ENCODE measurements at places on chromosomes 2 and 18.

DNA sequence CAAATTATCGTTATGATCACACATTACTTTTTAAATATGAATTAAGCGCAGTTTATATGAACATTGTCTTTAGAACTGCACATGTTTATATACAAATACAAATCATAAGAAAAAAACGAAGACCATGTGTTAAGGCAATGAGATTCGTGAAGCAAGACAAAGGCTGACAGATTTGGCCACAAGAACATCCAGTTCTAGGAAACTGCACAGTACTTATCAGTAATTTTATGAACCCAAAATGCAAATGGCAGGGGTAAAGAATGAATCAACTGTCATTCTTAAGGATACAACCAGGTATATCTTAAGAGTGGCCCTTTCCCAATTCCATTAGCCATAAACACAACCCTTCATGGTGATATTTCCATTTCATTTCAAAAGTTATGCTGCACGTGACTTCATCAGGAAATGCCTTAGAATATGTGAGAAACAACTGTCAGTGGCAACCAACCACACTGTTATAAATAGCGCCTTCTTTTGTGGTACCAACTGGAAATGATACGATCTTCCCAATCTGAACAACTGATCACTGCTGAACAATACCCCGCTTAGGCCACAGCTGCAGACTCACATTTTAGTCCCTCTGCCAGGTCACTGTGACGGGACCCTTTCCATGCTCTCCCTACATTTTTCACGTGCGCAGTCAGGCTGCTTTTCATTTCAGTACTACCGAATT lies 144.9 kb downstream of the L3MBTL4 start:
- no peak for DNase-seq

GRCh38 chr2:62920070-62920469 lies 130.6 kb upstream of the OTX1 start:
- DNase-seq = no peak

DNA sequence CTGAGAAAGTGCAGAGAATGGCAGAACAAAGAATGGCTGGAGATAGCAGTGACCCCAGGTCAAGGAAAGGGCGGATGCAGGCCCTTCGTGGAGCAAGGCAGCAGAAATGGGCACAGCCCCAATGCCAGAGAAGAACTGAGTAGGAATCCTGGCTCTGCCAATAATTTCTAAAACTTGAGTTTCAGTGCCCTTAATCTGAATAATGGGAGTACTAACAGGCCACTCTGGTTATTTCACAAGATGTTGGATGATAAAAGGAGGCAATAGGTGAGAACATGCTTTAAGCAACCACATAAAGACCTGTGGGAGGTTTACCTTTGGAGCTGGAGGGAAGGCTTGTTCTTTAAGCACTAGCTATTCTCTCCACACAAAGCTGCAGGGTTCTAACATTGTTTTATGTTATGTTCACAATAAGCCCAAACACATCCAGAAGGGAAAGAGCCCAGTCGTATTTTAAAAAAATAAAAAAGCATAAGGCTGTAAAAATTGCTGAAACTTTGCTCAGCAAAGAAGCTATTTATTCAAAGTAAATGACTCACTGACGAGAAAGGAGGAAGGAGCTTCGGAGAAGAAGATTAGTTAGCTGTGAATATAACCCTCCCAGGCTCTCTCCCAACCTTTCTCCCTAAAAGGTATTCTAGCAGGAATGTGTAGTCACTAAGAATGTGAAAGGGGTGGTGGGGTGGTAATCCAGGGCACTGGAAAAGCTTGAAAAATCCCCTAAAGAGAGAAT lies 470.2 kb downstream of the TXNL1 start:
- no peak for DNase-seq

DNA sequence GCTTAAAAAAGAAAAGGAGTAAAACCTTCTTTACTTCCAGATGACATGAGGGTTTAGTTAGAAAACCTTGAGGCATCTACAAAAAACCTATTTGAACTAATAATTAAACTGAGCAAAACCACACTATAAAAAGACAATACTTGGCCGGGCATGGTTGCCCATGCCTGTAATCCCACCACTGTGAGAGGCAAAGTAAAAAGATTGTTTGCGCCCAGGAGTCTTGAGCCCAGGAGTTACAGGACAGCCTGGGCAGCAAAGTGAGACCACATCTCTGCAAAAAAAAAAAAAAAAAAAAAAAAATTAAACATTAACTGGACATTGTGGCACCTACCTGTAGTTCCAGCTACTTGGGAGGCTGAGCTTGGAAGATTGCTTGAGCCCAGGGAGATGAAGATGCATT lies 502.8 kb upstream of the LRRTM4 start:
- DNase-seq = no peak

DNA sequence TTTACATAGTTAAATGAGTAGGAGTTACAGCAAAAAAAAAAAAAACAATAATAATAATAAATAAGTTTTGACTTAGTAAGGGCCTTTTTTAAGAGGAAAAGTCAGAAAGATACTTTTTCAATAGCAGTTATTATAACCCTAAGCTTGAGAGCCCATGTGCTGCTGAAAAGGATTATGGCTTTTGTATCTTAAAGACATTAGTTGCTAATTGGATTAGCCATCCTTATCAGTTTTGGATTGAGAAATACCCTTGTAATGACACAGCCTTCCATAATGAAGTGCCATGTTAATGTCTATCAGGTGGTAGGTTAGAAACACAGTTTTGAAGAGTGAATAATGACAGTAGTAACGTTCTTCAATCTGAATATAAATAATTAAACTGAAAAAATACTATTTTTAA lies 554.0 kb downstream of the RIT2 start:
- DNase-seq = no peak
